ENCODE measurements at places on chromosomes 6 and 20.

DNA sequence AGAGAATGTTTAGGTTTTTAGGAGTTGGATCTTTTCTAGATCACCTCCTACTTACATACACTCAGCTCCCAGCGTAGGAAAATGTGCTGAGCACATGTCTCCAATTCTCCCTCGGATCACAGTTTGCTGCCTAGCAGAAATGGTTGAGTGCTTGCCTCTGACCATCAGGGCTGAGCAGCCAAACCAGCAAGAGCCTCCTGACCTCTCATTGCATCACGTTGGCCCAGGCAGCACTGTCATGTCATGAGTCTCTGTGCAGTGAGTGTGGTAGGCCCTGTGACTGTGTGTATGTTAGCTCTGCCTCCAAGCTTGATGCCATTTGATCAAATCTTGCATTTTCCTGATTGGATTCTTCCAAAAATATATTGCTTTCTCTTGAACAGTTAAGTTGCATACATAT, 112.0 kb downstream of the LRRC1 start:
- no peak for DNase-seq
- peaks cover 6% of the 10 kb centered on the region for H3K36me3 ChIP-seq
- H3K27ac ChIP-seq: no peak overlapping the region
- H3K4me1 ChIP-seq: peaks cover 11% of the 10 kb centered on the region

- no peak for DNase-seq
- peaks cover 5% of the 10 kb centered on the region for H3K36me3 ChIP-seq
- peak overlapping the region; percentile 11 for H3K4me3 ChIP-seq
- H3K27ac ChIP-seq: no peak overlapping the region
- H3K4me1 ChIP-seq: peaks cover 18% of the 10 kb centered on the region
These were observed 3.5 kb upstream of the PLCG1 start for GRCh38 chr20:41133709-41134361.

GRCh38 chr20:24916412-24916811, 32.7 kb upstream of the CST7 start:
- DNase-seq: no peak
- H3K27me3 ChIP-seq: peaks cover 6% of the 10 kb centered on the region
- H3K4me3 ChIP-seq: no peak overlapping the region
- H3K36me3 ChIP-seq: peaks cover 5% of the 10 kb centered on the region
- H3K27ac ChIP-seq: no peak overlapping the region

GRCh38 chr6:148509119-148509799, 166.6 kb downstream of the SASH1 start:
- H3K4me3 ChIP-seq: peak overlapping the region; percentile 90
- H3K27ac ChIP-seq: peak overlapping the region; percentile 95
- H3K36me3 ChIP-seq: peaks cover 9% of the 10 kb centered on the region
- H3K27me3 ChIP-seq: no peaks in the 10 kb centered on the region

DNA sequence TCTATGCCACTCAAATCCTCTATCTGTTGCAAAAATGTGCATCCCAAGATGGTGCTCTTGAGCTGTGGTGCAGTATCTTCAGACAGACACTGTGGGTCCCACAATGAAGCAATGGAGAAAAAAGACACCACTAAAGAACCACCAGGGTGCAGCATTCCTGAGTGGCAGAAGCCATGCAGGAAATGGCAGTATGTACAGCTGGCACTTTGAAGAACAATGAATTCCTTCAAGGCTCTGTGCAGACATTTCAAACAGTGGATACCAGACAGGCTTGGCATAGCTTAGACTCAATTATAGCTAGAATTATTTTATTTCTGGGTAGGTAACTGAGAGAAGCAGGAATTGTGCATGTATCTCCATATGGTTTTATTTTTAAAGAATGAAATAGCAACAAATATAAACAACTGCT, 24.0 kb upstream of the HDAC2 start:
- peak; percentile 35 for DNase-seq
- H3K4me3 ChIP-seq: no peak overlapping the region
- peaks cover 8% of the 10 kb centered on the region for H3K36me3 ChIP-seq
- peak overlapping the region; percentile 3 for H3K27ac ChIP-seq

GRCh38 chr6:159103396-159104162, 58.8 kb upstream of the TAGAP start:
- H3K36me3 ChIP-seq: no peaks in the 10 kb centered on the region
- H3K4me1 ChIP-seq: peaks cover 4% of the 10 kb centered on the region
- no peak overlapping the region for H3K4me3 ChIP-seq

DNA sequence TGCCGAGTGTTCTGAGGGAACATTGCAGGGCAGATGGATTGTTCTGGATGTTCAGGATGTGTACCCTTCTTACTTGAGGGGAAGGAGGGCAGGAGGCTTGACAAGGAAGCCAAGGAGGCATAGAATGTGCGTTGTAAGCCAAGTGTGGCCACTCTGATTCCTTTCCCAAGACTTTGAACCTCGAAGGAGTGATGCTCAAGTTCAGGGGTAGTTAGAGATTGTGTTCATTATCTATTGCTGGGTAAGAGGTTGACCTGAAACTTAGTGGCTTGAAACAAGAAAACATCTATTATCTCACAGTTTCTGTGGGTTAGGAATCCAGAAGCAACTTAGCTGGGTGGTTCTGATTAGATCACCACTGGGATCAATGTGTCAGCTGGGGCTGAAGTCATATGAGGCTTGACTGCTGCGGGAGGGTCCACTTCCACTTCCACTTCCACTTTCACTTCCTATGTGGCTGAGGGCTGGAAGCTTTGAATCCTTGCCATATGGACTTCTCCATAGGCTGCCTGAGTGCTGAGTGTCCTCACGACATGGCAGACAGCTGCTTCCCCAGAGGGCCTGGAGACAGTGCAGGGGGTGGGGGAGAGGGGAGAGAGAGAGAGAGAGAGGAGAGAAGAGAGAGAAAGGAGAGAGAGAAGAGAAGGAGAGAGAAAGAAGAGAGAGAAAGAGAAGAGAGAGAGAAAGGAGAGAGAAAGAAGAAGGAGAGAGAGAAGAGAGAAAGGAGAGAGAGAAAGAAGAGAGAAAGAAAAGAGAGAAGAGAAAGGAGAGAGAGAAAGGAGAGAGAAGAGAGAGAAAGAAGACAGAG, 6.9 kb upstream of the CD40 start:
- no peaks in the 10 kb centered on the region for H3K4me1 ChIP-seq
- H3K27me3 ChIP-seq: peaks cover 90% of the 10 kb centered on the region
- no peak for DNase-seq
- no peak overlapping the region for H3K4me3 ChIP-seq
- H3K27ac ChIP-seq: no peak overlapping the region

DNA sequence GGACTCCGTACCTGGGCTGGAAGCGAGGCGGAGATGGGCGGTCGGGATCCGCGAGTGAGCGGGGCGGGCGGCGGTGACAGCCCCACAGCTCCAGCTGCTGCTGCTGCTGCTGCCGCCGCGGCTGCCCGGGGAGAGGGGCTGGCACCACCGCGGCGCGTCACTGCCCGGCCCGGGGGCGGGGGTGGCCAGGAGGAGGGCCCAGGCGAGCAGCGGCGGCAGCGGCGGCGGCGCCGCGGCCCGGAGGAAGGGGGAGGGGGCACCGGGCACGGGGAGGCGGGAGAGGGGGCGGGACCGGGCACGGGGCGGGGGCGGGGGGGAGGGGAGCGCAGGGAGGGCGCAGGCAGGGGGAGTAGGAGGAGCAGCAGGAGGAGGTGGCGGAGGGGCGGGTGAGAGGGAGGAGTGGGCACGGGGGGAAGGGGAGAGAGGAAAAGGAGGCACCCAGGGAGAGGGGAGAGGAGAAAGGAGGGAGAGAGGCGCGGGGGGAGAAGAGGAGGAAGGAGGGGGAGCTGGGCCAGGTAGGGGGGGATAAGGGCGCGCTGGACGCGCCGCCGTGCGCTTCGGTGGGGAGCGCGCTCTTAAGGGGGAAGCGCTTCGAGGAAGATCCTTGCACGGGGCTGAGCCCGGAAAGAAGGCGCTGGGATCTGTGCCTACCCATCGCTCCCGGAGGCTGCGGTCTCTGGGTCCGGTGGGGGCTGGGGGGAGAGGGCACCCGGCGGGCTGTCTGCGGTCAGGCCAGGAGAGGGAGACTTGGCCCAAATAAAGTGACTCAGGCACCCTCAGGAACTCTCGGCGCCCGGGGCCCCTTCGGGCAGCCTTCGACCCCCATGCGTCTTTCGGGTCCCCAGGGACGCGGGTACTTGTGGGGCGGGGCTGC, 101.5 kb downstream of the NOL4L start:
- DNase-seq: peak; percentile 82
- peaks cover 50% of the 10 kb centered on the region for H3K4me1 ChIP-seq
- H3K4me3 ChIP-seq: peak overlapping the region; percentile 93

DNA sequence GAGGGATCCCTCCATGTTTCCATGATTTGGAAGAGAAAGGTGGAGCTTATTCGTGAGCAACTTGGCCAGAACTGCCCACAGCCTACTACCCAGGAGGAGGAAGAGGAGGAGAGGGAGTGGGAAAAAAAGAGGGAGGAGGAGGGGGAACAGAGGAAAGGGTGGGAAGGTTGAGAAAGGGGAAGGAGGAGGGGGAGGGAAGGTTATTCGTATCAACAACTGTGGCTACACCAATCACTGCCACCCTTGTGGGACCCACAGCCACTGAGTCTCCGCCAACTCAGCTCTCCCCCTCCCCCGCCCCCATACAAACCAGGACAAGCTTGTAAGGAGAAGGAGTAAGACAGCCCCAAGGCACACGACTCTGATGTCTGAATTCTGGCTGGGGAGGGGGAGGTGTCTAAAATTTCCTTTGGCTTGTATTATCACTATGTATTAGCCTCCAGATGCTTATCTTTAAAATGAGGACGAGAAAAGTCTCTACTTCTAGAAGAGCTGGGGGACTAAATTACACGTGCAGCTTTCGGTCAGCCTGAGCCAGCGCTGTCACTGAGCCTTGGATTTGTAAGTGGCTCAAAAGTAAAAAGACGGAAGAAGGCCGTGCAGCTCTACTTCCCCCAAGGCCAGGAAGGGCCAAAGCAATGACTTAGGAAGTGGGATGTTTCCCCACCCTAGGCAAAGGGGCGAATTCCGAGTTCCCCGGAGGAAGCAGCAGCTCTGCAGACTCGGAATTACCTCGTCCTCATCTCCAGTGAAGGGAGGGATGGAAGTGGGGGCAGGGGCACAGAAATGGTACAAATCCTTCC, 1.0 kb downstream of the FKBP1A start:
- H3K27me3 ChIP-seq: peaks cover 40% of the 10 kb centered on the region
- DNase-seq: no peak
- H3K36me3 ChIP-seq: no peaks in the 10 kb centered on the region
- peaks cover 50% of the 10 kb centered on the region for H3K4me1 ChIP-seq
- peak overlapping the region; percentile 37 for H3K27ac ChIP-seq
- peak overlapping the region; percentile 96 for H3K4me3 ChIP-seq

DNA sequence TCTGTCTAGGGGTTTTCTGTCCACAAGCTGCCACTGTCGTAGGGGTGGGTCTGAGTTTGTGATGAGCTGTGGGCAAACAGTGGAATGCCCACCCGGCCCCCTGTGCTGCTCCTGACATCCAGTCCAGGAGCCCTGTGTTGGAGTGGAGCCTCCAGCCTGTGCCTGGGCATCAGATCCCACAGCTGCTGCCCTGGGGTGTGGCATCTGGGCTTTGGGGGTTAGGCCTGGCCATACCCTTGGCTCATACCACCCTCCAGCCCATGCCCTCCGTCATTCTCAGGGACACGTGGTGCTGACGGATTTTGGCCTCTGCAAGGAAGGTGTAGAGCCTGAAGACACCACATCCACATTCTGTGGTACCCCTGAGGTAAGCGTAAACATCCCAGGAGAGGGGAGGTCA, 12.9 kb downstream of the SGK2 start:
- H3K4me3 ChIP-seq: no peak overlapping the region
- H3K27me3 ChIP-seq: no peaks in the 10 kb centered on the region
- H3K27ac ChIP-seq: peak overlapping the region; percentile 67
- H3K36me3 ChIP-seq: no peaks in the 10 kb centered on the region

- H3K27ac ChIP-seq: no peak overlapping the region
- H3K4me1 ChIP-seq: no peaks in the 10 kb centered on the region
- no peak for DNase-seq
These were observed 33.5 kb upstream of the MCM9 start for GRCh38 chr6:118968416-118968815.

DNA sequence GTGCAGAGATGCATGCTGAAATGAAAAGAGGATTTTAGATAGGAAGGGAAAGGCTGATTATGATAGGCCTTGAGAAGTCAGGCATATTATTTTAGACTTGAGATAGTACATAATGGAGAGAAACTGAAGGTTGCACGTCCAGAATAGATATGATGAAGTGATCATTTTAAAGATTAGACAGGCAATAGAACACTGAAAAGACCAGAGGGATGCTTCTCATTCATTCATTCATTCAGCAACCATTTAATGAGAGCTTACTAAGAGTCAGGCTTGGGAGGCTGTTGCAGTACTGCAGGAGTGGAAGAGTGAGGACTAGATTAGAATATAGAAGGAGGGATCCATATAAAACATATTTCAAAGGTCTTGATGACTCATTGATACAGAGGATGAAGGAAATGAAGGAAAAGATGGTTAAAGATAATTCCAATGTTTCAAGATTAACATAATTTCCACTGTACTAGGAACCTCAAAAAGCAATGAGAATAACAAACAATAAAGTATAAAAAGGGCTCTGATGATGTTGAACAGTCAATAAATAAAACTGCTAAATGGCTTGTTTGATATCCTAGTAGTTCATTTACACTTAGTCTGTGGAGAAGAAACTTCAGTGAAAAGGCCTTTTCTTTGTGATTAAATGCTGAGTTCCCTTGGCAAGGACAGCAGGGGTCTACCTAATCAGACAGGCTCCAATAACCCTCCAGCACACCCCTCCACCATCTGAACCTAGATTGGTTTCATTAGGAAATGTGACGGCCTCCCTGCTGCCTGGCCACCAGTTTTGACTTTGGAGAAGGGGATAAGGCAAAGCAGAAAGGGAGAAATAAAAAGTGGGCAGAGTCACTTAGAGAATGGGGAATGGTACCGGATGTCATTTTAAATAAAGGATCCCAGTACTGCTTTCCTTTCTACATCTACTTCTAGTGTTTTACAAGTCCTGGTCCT, 5.3 kb upstream of the FBXO9 start:
- peaks cover 43% of the 10 kb centered on the region for H3K4me1 ChIP-seq
- peak overlapping the region; percentile 98 for H3K4me3 ChIP-seq
- H3K27me3 ChIP-seq: no peaks in the 10 kb centered on the region
- H3K36me3 ChIP-seq: no peaks in the 10 kb centered on the region
- peak overlapping the region; percentile 98 for H3K27ac ChIP-seq

GRCh38 chr6:6417475-6417874, 97.0 kb upstream of the F13A1 start:
- no peak for DNase-seq
- no peak overlapping the region for H3K4me3 ChIP-seq
- no peaks in the 10 kb centered on the region for H3K27me3 ChIP-seq
- no peaks in the 10 kb centered on the region for H3K4me1 ChIP-seq
- no peak overlapping the region for H3K27ac ChIP-seq
- H3K36me3 ChIP-seq: no peaks in the 10 kb centered on the region

GRCh38 chr20:34569598-34569997, 11.1 kb downstream of the MAP1LC3A start:
- H3K27me3 ChIP-seq: no peaks in the 10 kb centered on the region
- peaks cover 32% of the 10 kb centered on the region for H3K4me1 ChIP-seq
- no peak for DNase-seq
- no peak overlapping the region for H3K27ac ChIP-seq
- H3K4me3 ChIP-seq: no peak overlapping the region

- H3K36me3 ChIP-seq: peaks cover 41% of the 10 kb centered on the region
- peak overlapping the region; percentile 60 for H3K27ac ChIP-seq
- DNase-seq: no peak
- peaks cover 5% of the 10 kb centered on the region for H3K4me1 ChIP-seq
- H3K27me3 ChIP-seq: no peaks in the 10 kb centered on the region
These were observed 8.2 kb downstream of the HDDC2 start for GRCh38 chr6:125293587-125293986.

GRCh38 chr6:83514866-83515466, 2.6 kb downstream of the PRSS35 start:
- peak; percentile 23 for DNase-seq
- H3K4me1 ChIP-seq: peaks cover 18% of the 10 kb centered on the region
- H3K27ac ChIP-seq: no peak overlapping the region
- peaks cover 3% of the 10 kb centered on the region for H3K27me3 ChIP-seq
- peak overlapping the region; percentile 20 for H3K4me3 ChIP-seq
- no peaks in the 10 kb centered on the region for H3K36me3 ChIP-seq
